ENCODE measurements at places on chromosomes 2 and 18.
A peak's percentile ranks its signal among the peaks of the same experiment; 100 is the strongest.

DNA sequence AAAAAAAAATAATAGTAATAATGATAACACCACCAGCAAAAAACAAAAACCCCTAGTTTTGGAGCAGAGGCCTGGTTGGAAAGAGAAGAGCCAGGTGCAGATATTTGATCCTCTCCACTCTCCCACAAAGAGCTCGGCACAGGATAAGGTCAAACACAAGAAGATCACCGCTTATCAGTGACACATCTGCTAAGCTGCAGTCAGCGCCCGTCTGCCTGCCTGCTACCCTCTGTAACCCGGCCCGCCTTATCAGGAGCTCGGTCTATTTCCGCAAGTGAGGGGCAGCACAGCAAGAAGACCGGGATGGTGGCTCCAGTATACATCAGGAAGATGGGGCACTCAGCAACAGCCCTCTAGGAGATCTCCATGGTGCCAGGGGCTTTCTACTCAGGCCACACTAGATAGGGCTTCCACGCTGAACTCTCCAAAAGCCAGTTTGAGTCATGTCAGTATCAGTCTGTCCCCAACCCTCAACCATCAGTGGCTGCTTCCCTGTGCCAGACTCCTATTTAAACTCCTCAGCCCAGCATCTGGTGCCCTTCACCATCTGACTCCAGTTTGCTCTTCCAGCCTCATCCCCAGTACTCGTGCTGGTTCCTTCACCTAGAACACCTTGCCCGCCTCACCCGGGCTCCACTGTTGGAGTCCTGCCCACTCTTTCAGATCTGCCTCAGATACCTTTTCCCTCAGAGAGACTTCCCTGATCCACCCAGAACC lies 67.3 kb upstream of the PPP1CB start:
- no peak for DNase-seq

GRCh38 chr2:128701418-128701817 lies 382.8 kb upstream of the HS6ST1 start:
- no peak for DNase-seq

DNA sequence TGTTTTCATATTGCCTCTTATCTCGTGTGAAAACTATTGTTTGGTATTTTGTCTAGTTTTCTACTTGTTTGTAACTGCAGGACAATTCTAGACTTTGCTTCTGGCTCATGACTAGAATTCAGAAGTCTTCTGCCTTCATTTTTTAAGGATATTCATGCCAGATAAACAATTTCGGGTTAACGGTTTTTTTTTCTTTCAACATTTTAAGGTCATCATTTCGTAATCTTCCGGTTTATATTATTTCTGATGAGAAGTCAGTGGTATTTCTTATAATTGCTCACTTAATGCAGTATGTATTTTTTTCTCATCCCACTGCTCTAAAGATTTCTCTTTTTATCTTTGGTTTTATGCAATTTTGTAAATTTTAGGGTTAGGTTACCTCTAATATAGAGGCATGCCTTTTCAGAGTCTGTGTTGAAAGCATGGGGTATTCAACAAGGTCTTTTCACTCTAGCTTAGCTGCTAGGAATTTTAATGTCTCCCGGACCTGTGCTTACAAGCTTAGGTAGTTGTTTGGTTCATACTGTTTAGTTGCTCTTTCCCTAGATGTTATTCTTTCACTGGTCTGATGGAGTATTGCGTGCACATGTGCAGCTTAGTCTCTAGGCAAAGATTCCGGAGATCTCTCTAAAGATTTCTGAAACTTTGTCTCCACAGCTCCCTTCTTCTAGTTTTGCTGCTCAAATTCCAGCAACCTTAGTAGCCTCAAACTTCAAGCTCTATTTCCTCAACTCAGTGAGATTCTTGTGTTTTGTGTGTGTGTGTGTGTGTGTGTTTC lies 198.1 kb downstream of the MCFD2 start:
- DNase-seq = no peak

DNA sequence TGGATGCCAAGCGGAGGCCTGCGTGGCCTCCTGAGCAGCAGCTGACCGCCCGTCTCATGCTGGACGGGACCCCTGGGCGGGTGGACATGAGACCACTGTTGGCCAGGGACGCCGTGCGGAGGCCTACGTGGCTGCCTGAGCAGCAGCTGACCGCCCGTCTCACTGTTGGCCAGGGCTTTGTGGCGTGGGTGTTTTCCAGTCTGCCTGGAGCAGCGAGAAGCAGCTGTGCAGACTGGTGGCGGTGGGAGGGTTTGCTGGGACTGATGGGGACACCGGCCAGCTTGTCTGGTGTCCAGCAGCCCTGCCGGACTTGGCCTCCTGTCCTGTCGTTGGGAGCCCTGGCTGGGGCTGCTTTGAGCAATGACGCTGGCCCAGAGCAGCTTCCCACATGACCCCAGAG lies 5.8 kb upstream of the D2HGDH start:
- DNase-seq = no peak

DNA sequence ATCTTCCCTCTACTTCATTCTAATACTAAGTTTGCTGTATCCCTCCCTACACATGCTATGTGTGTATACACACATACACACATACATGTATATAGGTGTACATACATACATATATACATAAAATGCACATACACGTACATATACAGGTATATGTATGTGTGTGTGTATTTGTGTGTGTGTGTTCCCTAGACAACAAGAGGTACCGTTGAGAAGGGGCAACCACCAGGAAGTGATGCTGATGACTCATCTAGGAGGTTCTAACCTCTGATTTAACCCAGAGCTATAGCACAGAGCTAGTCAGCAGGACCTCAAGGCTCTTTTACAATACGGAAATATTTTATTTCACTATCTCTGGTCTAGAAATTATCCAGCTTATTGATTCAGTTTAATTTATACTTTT lies 139.2 kb downstream of the LAMA3 start:
- DNase-seq = peak; percentile 7

DNA sequence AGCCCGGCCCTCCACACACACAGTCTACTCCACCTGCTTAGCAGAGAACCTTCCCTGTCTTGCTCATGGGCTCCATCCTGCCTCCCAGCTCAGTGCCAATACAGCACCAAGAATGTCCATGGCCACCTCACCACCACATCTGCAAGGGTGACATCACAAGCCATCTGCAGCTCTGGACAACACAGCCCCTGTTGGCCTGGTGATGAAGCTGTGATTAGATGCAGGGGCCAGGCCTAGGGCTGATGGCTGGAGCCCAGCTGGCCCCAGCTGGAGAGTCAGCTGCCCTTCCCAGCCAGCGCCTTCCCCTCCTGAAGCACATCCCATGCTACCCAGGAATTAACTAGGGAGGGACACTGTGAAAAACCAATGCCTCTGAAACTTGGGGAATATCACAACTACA lies 91.1 kb downstream of the TTC32 start:
- DNase-seq = no peak
